ENCODE measurements at places on chromosomes 6 and 20.

- peak; percentile 47 for DNase-seq
These were observed 3.7 kb upstream of the DBNDD2 start for GRCh38 chr20:45404438-45404837.

DNA sequence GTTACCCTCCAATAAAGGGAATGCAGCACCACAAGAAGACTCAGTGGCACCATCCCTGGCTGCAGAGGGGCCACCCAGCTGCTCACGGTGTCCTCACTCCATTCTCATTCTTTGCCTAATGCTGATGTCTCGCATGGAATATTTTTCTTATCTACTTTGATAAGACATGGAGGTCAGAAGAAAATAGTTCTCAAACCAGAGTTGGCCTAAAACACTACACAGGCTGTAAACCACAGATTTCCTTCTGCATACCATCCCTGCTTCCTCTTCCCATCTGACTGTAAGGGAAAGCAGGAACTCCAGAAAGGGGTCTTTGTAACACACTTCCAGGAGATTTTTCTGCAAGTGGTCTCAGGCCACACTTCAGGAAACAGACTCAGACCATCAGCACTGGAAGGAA lies 43.1 kb upstream of the CD93 start:
- DNase-seq = no peak

- DNase-seq = no peak
These were observed 5.2 kb upstream of the BPIFA2 start for GRCh38 chr20:33162753-33163152.

DNA sequence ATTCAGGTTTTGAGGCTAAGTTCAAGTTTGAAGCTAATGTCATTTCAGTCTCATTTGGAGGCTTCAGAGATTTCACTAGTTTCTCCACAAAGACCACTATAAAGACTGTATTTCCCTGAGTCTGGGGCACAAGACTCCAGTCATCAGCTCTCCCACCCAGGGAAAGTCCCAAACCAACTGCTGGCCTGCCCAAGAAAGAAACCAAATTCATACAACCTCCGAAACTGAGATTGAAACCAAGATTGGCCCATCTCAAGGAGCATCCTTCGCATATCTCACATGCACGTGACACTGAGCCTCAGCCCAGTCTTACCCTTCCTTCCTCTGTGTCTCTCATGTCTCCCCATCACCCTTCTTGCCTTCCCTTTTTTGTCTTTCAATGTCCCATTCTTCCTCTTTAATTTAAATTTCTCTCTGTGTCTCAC lies 3.5 kb upstream of the LTA start:
- no peak for DNase-seq

DNA sequence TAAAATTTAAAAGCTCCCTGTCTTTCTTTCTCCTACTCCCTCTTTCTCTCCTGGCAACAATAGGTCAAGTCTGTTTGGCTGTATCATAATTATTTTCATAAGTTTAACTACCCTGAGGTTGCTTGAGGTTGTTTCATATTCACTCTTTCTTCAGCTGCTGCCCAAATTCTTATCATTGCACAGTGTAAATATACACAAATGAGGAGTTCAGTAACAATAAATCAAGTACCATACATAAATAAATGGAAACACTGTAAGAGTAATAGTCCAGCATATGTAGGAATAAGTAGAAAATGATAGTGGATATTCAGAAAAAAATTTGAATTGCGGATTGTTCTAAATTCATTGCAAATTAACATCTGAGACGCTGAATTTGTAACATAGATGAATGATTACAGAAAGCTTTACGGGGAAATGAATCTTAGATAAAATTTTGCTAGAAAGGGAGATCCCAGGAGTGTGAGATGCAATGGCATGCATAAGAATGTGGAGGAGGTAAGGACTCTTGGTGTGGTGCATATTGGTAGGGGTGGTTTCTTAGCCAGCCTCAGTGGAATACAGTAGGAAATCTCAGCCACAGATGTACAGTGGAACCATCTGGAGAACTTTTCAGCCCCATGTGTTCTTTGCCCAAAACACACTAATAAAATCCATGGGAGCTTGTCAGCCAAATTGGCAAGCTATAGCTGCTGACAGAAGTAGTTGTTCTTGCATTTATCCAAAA lies 480.7 kb downstream of the HTR1B start:
- no peak for DNase-seq

DNA sequence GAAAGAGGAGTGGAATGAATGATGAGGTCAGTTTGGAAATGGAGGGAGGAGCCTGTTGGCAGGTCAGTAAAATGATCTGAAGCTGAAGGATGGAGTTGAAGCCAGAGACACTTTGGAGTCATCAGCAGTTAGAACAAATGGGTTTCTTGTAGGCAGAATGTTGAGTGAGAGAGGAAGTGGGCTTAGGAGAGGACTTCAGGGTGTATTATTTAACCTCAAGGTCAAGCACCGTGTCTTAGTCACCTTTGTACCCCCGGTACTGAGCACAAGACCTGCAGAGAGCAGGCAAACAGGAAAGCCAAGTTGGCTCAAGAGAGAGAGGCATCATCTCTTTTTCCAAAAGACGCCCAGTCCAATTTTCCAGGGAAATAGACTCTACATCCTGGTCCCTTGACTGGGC lies 23.3 kb downstream of the C20orf173 start:
- no peak for DNase-seq

DNA sequence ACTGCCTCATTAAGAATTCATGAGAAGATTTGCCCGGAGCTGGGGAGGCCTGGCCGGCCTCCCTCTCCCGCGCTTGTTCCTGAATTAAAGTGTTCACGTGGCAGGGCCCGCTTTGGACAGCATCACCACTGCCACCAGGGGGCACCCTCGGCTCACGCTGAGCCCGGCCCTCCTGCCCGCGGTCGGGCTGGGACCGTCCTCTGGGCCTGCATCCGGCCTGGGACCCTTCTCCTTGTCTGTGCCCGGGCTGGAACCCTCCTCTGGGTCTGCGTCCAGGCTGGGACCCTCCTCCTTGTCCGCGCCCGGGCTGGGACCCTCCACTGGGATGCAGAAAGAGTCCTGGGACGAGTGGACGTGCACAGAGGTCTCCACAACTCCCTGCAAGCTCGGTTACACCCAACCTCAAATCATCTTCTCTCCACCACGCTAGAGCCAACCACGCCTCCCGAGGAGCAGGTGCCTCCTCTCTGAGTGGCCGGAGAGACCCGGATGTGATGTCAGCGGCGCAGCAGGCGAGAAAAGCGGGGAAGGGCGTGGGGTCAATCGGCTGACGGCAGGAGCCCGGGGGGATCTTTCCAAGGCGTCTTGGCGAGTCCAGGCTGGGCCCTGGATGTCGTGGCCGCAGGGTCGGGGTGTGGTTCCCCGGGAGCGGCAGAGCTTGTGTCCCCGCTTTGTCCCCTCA lies 50.9 kb upstream of the DACT2 start:
- peak; percentile 41 for DNase-seq

DNA sequence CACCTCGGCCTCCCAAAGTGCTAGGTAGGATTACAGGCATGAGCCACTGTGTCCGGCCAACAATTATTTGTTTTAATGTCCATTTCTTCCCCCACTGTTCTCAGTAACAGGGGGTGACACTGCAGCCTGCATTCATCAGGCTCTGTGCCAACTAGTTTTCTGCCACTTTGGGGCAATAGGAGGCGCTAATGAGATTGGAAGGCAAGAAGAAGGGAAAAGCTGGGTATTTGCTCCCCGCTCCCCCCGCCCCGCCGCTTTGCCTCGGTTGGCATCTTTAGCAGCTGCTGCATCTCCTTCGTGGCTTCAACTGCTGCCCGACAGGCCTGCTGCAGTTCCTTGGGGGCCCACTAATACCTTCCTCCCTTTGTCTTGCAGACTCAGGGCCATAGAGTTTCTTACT lies 35.0 kb upstream of the MDGA1 start:
- no peak for DNase-seq

- DNase-seq = no peak
These were observed 256 bp upstream of the OVOL2 start for GRCh38 chr20:18057994-18058349.

GRCh38 chr20:10864076-10864672 lies 190.4 kb upstream of the JAG1 start:
- DNase-seq = peak; percentile 71

DNA sequence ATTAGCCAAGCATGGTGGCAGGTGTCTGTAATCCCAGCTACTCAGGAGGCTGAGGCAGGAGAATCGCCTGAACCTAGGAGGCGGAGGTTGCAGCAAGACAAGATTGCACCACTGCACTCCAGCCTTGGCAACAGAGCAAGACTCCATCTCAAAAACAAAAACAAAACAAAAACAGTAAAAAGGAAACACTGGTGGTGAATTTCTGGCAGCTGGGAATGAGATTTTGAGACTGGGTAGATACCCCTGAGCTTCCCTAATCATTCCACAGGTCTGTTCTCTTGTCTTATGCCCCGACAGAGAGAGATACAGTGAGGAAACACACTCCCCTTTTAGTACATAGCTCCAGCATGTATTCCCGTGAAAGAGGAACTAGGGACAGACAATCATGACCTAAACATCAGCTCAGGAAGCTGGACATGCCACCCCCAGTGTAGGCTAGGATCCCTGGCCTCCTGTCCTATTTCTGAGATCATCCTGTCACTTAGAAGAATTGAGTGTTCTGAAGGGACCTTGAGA lies 9.6 kb downstream of the MAN1A1 start:
- DNase-seq = no peak

- DNase-seq = no peak
These were observed 81.9 kb upstream of the PTPN1 start for GRCh38 chr20:50428097-50428828.

DNA sequence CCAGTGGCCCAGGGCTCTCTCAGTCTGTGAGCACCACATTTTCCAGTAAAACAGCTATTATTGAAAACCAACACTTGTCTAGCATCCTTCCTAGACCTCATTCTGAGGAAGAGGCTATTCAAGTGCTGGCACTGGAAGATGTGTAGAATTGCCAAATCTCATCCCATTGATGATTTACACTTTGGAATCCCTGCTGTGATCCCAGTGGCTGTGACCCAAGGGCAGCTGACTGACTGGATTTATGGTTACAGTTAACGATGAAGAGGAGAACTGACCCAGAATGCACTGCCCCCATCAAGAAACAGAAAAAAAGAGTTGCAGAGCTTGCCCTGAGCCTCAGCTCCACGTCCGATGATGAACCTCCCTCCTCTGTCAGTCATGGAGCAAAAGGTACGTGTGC lies 2.4 kb downstream of the CMTR1 start:
- DNase-seq = no peak

- no peak for DNase-seq
These were observed 41.5 kb downstream of the MAN1A1 start for GRCh38 chr6:119308048-119308570.

GRCh38 chr6:169958510-169958909 lies 207.1 kb downstream of the ERMARD start:
- no peak for DNase-seq

- DNase-seq = no peak
These were observed 39.6 kb upstream of the TNFAIP3 start for GRCh38 chr6:137827411-137827940.

DNA sequence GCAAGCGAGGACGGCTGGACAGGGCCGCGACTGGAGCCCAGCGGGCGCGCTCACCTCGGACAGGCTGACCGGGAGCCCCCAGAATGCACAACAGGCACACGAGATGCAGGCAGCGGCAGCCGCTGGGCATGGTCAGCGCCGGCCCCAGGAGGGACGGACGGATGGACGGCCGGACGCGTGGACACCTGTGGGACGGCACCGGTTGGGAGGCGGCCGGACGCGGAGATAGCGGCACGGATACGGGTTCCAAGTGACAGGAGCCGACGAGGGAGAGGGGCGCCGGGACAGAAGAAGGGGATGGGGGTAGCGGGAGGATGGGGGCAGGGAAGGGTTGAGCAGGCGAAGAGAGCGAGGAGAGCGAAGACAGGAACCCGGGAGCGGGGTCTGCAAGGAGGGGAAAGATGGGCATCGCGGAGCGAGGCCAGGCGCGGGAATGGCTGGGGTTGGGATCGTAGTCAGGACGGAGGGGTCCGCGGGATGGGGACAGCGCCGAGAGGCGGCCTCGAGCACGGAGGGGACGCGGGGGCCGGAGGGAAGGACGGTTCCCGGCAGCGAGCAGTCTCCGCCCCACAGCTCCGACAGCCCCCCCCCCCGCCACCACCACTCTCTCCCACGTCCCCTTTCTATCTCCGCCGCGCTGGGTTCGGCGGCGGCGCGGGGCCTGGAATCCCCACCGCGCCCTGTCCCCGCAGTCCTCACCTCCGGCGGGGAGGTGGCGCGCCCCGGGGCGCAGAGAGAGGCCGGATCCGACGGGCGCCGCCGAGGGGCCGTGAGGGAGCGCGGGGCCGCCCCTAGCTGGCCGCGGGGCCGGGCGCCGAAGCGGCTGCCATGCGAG lies 435 bp downstream of the DLK2 start:
- peak; percentile 54 for DNase-seq

- no peak for DNase-seq
These were observed 30.6 kb upstream of the SULF2 start for GRCh38 chr20:47815866-47816265.

DNA sequence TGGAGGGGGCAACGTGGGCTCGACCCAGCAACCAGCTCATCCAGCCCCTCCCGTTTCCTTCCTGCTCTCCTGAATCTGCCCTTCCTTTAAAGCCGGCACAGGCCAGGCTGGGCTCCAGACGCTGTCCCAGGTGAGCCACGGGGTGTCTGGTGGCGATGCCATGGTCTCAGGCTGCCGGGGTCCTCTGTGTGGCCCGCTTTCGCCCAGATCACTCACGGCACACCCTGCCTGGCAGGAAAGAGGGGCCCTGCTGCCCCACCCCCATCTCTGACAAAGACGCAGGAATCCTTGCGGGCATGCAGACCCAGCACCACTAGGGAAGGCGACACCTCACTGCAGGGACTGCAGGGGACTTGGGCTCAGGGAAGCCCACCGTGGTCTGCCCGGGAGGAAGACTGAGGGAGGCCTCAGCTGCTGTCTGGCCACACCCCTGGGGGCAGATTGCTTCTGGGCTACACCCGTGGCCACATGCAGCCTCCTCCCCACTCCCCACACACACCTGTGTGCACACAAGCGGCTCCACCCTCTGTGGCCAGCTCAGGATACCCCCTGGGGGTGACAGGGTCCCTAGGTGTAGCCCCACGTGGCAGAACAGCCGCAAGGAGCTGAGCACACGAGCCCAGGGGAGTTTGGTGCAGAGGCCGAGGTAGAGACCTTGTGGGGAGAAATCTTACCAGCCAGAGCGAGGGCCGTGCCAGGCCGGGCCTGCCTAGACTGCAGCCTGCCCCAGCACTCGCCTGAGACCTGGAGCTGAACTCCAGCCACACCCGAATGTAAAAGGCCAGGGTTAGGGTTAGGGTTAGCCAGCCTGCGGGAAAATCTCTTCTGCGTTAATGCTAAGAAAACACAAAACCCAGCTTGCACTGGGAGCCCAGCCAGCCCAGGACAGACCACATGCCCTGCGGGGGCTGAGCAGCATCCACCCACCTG lies 104.6 kb downstream of the DLL1 start:
- no peak for DNase-seq

- no peak for DNase-seq
These were observed 21.2 kb upstream of the ENPP5 start for GRCh38 chr6:46191961-46192360.

DNA sequence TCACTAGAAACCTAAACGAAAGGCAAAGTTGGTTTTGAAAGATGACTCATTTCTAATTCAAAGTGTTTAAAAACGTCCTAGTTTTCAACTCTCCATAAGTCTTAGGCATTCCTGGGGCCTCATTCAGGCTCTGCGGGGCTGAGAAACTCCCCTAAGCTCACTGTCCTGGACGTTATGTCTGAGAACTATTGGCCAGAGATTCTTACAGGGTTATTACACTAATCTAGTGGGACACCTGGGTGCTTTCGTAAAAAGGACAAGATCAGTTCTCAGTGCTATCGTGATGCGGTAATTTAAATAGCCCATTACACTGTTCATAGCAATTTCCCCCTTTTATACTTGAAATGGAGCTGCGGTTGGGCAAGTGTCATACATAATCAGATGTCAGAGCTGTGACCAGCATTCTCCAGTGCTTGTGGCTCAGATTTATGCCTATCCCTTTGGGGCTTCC lies 280.9 kb downstream of the QKI start:
- DNase-seq = no peak

Data from NCI-H748 treated with DMSO at 0.1 percent for 48 hours (cell line).